Endothelial cell of umbilical vein (primary cell): ENCODE measurements at places on chromosomes 16 and 17.

DNA sequence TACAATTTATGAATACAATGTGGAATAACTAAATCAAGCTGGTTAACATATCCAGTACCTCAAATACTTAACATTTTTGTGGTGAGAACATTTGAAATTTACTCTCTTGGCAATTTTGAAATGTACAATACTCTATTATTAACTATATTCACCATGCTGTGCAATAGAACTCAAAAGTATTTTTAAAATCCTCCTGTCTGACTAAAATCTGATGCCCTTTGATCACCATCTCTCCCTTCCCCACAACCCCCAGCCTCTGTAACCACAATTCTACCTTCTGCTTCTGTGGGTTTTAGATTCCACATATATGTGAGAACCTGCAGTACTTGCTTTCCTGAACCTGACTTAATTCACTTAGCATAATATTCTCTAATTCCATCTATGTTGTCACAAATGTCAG is 71.6 kb upstream of the ALOX12 start:
- DNase-seq: no peak

GRCh38 chr17:56119191-56119590 is 34.1 kb upstream of the ANKFN1 start:
- DNase-seq: no peak

GRCh38 chr17:12536021-12536420 is 129.7 kb upstream of the MYOCD start:
- no peak for DNase-seq

DNA sequence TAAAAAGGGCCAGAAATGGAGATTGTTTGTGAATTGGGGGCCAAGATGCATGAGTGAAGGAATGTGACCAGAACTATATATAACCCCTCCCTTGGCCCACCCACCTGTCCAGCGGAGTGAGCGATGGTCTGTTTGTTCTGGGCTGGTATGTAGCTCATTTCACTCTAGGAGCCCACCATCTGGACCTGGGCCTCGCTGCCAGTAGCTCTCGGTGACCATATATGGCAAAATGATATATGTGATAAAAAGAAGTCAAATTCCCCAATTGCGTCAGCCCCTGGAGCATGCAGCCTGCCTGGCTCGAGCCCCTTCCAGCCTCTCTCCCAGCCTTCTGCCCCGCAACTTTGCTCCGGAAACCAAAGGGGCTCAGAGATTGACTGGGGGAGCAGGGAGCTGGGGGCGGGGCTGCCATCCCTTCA is 47.3 kb downstream of the CCDC42 start:
- DNase-seq: peak; percentile 56

DNA sequence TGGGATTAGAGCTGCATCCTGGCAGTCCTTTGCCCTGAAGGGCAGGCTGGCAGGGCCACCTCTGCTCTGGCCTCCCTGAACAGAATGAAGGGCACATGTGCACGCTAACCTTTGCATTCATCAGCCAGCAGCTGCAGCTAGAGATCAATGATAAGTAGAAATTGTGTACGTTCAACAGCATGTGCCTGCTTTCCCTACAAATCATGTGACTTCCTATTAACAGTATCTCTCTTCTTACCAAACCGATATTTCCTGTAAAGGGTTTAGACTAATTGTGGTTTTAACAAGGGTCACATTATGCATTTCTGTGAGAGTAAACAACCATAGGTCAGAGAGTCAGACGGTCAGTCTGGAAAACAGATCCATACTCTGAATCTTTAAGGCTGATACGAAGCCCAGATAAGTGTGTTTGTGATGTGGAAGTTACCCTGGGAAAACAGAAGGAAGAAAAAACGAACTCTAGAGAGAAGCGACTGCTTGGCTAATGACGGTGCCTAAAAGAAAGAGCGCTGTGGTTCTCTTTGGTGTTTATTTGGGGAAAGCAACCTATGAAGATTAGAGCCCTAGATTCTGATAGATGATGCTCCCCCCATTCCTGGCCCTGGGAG is 219.4 kb downstream of the MAF start:
- DNase-seq: no peak

DNA sequence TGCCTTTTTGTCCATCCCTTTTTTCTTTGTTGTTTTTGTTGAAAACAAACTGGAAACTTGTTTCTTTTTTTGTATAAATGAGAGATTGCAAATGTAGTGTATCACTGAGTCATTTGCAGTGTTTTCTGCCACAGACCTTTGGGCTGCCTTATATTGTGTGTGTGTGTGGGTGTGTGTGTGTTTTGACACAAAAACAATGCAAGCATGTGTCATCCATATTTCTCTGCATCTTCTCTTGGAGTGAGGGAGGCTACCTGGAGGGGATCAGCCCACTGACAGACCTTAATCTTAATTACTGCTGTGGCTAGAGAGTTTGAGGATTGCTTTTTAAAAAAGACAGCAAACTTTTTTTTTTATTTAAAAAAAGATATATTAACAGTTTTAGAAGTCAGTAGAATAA is 4.9 kb downstream of the SOX9 start:
- no peak for DNase-seq
